Stimulated activated CD8-positive, alpha-beta memory T cell treated with anti-CD3 and anti-CD28 coated beads, Interleukin-2, amount 100 ng/mL, for 1 hour (primary cell): ENCODE measurements at places on chromosomes 13 and 19.

GRCh38 chr13:112457485-112457884, 81.3 kb downstream of the SPACA7 start:
- no peak for DNase-seq

- DNase-seq: peak; percentile 76
Measured at GRCh38 chr13:49690995-49691784, at the start of gene EBPL. EBPL (minus strand) TSS chr13:49691486; CDS start chr13:49691424, 62 bp downstream.

DNA sequence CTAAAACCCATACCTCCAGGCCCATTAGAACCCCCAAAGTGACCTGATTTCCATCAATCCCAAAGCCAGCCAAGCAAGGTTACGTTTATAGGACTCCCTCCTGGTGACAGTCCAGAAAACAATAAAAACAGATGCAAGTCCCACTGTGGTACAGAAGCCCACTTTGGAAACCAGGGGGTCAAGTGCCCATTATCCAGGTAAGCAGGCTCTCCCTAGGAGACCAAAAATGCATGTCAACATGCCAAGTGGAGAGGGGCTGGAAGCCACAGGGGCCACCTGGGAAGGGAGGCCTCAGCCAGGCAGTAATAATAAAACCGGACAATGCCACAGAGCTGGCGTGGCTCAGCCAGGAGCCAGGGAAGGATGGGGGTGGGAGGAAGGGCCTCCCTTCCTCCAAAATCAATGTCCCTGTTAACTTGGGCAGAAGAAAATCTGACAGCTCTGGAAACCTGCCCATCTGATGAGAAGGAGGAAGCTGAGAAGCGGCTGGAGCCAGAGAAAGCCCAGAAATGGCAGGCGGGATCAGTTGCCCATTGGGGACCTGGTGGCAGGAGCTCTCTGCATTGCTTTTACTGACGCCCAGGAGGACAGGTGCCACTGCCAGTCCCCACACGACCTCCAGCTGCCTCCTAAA, 160.4 kb downstream of the ZIC5 start:
- no peak for DNase-seq

- no peak for DNase-seq
Measured at GRCh38 chr19:13881251-13881691, 4.3 kb downstream of the NANOS3 start.

DNA sequence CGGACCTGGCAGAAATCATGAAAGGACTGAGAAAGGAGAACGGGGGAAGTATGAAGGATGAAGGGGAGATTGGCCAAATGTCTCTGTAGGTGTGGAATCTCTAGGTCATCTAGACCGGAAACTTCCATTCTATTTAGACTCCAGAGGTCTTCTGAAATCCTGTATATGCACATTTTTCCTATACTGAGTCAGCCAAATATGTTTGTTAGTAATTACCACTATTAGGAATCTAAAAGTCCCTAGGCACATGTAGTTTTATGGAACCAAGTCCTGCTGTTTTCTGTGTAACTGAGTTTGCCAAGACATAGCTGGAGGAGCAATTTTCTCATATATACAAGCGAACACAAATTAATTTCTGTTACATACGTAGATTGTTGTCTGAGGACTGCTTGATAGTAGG, 498.1 kb downstream of the GPC5 start:
- no peak for DNase-seq

DNA sequence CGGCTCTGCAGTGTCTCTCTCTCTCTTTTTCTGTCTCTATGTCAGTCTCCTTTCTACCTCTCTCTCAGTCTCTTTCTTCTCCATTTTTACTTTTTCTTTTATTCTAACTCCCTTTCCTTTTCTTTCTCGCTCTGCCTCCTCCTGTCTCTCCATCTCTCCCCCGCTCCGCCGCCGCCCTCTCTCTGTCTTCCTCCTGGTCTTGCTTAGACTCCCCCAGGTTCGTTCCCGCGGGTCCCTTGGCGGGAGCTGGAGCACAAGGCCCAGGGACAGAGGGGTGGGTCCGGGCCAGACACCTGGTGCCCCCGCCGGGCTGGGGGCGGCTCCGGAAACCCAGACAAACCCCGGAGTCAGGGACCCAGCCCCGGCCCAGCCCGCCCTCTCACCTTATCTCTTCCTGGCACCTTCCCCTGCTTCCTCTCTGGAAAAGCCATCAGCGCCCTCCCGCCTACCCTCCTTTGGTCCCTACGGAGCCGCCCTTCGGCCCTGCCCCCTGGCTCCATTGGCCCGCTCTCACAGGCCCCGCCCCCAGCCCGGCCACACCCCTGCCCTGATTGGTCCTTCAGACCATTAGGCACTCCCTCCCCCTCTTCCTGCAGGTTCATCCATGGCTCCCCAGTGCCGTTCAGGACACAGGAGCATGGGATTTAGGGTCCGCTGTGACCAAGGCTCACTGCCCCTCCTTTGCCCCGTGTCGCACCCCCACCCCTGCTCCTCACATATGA, 15.4 kb upstream of the NOP53 start:
- DNase-seq: no peak

- DNase-seq: no peak
Measured at GRCh38 chr19:1674293-1674679, 21.9 kb upstream of the TCF3 start.

DNA sequence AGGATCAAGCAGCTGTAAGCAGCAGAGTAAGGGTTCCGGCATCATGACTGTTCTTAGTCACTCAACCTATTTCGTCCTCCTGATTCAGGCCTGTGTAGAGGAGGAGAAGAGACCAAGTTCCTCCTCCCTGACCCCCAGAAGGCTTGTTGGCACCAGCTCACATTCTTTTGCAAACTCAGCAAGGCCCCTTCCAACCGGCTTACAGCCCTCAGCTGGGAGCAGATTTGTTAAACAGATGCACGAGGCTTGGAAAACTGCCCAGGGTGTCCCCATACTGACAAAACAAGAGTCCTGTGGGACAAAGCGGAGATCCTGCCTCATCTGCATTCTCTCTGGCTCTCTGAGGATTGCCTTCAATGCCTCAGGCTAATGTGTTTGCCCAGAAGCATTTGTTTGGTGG, 113.2 kb upstream of the SOX21 start:
- DNase-seq: no peak

DNA sequence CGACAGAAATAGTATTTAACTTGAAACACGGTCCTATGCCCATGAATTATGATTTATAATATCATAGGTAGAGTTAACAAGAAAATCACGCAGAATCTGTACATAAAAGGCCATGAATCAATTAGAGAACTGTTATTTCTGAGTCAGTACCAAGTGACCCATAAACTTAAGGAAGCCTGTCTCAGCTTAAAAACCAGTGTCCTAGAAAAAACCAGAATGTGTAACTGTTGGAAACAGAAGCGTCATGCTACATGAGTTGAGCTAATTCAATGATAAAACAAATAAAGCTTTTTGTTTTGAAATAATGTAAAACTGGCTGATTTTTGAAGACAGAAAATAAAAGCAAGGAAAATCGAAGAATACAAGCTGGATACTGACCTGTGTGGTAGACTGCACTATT, 34.8 kb upstream of the SGCG start:
- DNase-seq: no peak

DNA sequence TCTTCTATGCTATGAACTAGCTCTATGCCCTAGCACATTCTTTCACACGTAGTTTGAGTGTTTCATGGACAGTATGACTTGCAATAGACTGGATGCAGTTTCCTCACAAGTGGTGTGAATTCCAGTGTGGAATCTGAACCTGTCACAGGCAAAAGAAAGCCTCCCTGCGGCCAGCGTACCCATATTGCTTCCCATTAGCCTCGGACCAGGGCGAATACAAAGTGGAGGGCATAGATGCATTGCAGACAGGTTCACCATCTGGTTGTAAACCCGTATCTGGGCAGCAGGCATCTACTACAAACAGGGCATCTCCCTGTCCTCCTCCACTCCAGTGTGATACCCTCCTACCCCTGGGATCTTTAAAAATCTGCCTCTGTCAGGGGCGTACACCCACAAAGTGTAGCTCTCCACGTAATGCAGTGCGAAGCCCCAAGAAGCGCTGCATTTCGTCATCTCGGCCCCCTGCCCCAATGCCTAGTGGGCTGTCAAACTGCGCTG, 1.4 kb upstream of the CIC start:
- DNase-seq: no peak

- no peak for DNase-seq
Measured at GRCh38 chr19:35718345-35719041, 690 bp downstream of the KMT2B start.
